Epithelial cell of prostate (primary cell): ENCODE measurements at places on chromosomes 6 and 20.

DNA sequence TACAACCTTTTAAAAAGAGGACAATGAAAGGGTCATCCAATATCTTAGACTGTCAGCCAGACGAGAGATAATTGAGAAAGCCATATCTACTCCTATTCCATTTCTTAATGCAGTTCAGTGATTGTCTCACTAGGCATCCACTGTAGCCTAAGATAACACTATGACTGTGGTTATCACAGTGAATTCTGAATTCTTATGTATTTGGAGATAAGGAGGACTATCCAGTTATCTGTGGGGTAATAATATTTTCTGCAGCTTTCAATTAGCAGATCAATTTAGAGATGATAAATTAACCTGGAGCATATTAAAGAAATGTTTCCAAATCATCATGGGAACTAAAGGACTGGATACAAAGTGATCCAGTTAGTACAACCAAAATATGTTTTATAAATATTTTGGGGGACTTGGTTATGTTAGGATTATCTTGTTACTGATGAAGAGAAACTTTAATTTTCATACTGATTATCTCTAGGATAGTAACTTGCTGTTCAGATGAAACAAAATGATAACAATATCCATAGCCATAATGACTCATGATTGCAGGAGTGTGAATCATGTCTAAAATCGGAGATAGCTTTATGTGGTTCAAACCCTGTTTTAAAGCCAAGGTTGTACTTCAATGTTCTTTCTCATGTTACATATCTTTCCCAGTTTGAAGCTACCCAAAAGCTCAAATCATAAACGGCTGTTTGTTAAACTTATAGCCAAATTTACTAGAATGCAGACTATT, 1152.0 kb downstream of the HACE1 start:
- DNase-seq = no peak

DNA sequence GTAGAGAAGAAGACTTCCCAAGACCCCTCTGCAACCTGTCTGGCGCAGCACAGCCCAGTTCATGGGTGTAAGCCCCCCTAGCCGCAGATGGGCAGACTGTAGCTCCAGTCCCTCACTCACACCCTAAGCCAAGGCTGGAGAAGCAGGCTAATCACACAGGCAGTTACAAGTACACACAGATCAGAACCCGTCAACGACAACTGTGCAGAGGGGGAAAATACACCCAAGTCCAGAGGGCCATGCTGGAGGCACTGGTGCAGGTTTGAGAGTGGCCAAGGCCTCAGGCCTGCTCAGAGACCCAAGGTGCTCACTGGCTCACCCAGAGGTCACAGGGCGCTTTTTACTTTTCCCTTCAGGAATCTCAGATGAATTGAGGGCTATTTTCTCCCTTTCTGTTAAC, 106.1 kb downstream of the NOL4L start:
- no peak for DNase-seq

DNA sequence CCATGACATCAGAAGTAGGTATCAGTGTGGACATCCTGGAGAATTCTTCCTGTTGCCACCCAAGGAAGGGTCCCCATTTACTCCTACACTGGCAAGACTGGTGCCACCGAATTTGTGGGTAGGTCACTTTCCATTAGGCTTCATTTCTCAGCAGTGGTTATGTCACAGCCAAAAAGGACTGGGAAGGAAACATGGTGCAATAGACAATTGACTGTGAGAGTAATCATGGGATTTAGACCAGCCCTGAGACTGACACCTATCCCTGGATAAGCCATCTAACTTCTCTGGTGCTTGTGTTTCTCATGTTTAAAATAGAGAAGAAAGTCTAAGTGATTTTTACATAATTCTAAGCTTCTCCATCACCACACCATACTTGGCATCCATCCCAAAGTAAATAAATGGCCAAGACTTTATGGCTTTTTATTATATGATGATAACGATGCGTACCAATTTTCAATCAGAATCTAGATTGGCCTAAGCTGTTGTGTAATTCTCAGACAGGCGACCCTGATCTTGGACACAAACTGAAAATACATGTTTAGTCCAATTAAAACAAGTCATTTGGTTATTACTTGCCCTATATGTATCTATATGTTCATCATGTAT, 10.2 kb downstream of the SMPDL3A start:
- no peak for DNase-seq

DNA sequence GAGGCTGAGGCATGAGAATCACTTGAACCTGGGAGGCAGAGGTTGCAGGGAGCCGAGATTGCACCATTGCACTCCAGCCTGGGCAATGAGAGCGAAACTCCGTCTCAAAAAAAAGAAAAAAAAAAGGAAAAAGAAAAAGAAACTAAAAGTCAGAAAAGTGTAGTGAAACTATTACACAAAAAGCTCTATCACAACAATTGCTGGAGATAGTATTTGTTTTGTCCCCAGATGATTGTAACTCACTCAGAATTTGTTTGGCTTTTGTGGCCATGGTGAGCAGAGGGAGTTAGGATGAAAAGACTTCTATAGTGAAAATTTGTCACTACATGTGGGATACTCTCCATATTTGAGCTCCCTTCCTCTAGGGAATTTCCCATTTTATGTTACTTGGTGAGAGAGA, 5.2 kb upstream of the GOPC start:
- DNase-seq = no peak

- no peak for DNase-seq
Observed at GRCh38 chr6:138287144-138287955, 69.1 kb upstream of the PBOV1 start.
